CD4-positive, alpha-beta T cell treated with Interferon alpha-2 for 1 hour (primary cell): ENCODE measurements at places on chromosomes 11 and 22.

- DNase-seq: no peak
These were observed 104.7 kb upstream of the E2F8 start for GRCh38 chr11:19345519-19345847.

DNA sequence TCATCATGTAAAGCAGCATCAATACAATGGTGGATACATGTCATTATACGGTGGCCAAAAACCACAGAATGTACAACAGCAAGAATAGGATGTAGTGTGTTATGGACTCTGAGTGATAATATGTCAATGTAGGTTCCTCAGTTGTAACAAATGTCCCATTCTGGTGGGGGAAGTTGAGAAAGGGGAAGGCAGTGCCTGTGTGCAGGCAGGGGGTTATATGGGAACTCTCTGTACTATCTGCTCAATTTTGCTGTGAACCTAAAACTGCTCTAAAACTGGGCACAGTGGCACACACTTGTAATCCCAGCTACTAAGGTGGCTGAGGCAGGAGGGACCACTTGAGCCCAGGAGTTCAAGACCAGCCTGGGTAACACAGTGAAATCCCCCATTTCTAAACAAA lies 5.9 kb downstream of the CHKA start:
- no peak for DNase-seq

- DNase-seq: peak; percentile 77
These were observed 219.8 kb downstream of the ETS1 start for GRCh38 chr11:128367573-128367972.

DNA sequence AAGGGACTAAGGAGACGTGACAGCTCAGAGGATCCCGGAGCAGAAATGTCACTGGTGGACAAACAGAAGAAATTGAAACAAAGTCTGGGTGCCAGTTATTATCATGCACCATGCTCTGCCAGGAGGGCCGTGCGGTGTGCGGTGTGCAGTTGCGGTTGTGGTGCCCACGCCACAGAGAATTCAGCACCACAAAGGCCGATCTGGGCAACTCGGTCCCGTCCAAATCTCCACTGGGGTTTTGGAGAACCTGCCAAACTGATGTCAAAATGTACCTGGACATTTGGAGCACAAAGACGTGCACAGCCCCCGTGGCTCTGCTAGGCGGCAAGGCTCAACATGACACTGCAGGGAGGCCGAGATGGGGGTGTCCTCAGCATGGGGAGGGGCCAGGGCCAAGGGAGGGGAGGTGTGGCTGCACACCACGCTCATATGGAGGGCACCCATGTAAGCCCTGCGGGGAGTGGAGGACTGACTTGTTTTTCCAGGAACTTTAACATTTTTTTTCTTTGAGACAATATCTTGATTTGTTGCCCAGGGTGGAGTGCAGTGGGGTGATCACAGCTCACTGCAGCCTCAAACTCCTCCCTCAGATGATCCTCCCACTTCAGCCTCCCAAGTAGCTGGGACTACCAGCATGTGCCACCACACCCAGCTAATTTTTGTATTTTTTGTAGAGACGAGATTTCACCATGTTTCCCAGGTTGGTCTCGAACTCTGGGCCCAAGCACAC lies 39.4 kb downstream of the GNB1L start:
- DNase-seq: no peak

GRCh38 chr11:47775240-47775869 lies 8.2 kb upstream of the FNBP4 start:
- DNase-seq: no peak

- DNase-seq: no peak
These were observed 754 bp downstream of the NUP50 start for GRCh38 chr22:45164270-45165088.

DNA sequence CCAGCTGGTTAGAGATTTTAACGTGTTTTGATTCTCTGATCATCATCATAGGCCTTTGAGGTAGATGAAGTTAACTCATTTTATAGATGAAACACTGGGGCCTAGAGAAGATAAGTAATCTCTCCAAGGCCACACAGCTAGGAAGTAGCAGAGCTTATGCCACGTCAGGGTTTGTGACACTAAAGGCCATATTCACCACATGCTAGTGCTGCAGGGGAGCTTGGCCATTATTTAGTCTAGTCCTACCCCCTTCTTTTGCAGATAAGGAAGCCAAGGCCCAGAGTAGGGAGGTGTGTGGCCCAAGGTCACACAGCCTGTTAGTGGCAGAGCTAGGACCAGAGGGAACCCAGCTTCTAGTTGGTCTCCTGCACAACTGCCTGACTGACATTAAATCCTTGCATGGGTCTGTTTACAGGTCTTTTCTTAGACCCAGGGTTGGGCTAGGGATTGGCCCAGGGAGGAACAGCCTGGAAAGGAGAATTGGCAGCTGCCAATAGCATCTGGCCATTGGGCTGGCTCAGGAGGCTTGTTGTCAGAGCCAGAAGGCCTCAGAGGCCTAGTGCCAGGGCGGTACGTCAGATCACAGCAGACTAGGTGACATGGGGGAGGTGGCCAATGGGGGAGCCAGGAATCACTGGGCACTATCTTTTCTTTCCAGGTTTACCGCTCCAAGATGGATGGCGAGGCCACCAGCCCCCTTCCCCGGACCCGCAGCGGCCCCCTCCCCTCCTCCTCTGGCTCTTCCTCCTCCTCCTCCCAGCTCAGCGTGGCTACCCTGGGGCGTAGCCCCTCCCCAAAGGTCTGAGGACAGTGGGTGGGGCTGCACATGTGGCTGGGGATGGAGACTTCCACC lies 36.0 kb downstream of the PHLDB1 start:
- DNase-seq: no peak

- DNase-seq: no peak
These were observed 17.3 kb downstream of the TEAD1 start for GRCh38 chr11:12691473-12691872.

GRCh38 chr22:48581796-48582469 lies 1245.7 kb downstream of the BRD1 start:
- no peak for DNase-seq

GRCh38 chr11:16001044-16001568 lies 355.2 kb downstream of the SOX6 start:
- no peak for DNase-seq
